NCI-H2227 treated with DMSO at 0.1 percent for 48 hours (cell line): ENCODE measurements at places on chromosomes 1 and 21.

- no peak for DNase-seq
Observed at GRCh38 chr21:38531591-38531990, 33.3 kb upstream of the ERG start.

DNA sequence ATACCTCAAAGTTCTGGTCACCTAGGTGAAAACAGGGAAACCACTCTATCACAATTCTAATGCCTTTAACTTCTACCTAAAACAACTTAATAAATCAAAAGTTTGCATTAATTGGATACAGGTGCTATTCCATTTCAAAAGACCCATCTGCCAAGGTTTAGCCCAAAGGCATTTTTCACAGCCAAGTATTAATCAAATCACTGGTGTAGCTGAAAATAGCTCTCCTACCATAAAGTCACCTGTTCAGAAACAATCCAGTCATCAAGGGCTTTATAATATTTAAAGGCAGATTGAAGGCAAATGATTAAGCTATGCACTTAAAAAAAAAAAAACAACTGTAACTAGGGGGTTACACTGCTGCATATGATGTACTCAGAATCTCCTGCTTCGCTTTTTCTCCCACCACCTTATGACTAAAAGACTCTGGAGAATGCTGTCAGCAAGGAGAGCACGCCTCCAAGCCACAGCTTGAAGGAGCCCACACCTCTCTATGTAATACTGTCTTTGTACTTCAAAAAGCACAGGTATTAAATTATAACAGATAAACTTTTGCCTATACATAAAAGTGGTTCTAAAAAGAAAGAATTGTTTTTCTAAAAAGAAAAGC, 20.5 kb downstream of the KIAA0319L start:
- no peak for DNase-seq

DNA sequence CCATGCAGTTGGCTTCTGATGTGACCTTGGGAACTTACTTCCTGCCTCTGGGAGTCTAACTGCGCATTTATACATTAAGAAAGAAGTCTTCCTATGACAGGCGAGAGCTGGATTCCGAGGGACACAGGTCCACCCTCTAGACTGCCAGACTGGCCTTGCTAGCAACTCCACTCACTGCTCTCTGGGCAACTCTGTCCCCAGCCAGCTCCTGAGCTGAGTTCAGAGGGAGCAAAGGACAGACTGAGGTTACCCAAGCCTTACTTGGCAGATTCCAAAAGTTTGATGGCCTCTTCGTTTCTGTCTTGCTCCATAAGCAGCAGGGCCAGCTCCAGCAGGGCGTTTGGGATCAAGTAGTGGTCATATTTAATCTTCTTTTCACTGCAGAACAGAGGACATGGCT, 41.8 kb downstream of the TTC39A start:
- DNase-seq: no peak

GRCh38 chr1:27778056-27778455, 5.0 kb downstream of the STX12 start:
- no peak for DNase-seq

DNA sequence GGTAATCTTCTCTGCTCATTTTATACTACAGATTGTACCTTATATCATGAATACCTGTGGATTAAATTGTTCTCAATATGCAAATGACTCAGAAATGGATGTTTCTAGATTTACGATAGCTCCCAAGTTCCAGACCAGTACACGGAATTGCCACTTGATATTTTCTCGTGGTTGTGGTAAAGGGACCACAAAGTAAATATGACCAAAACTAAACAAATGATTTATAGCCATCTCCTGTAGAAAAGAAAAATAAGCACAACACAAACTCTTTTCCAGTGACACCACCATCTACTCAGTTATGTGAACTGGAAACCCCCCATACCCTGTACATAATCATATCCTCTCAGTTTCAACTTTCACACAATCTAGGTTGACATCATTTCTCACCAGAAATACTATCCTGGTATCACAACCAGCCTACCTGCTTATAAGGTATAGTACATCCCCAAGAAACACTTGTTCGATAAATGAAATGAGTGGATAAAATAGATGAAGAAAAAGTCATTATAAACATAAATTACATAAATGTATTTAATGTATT, 172.3 kb downstream of the ADGRL4 start:
- no peak for DNase-seq

DNA sequence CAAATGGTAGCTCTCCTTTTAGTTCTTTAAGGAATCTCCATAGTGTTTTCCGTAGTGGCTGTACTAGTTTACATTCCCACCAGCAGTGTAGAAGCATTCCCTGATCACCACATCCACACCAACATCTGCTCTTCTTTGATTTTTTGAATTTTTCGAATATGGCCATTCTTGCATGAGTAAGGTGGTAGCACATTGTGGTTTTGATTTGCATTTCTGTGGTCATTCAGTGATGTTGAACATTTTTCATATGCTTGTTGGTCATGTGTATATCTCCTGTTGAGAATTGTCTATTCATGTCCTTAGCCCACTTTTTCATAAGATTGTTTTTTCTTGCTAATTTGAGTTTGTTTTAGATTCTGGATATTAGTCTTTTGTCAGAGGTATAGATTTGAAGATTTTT, 84.6 kb upstream of the B3GALT2 start:
- no peak for DNase-seq

DNA sequence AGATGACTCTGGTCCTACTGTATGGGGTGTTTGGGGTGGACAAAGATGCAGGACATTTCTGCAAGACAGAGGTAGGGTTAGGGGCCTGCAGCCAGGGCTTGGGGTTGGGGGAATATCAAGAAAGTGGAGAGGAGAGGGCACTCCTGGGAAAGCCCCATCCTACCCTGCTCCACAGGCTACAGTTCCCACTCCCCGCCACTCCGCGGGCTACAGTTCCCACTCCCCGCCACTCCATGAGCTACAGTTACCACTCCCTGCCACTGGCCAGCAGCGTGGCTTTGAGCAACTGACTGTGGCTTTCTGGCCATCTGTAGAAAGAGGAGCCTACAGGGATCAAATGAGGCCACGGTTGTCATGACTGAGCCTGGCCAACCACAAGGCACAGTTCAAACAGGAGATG, 93.8 kb upstream of the GRIK3 start:
- DNase-seq: no peak

GRCh38 chr21:32360401-32360975, 32.3 kb downstream of the URB1 start:
- no peak for DNase-seq

GRCh38 chr1:57091642-57092041, 125.8 kb upstream of the C8B start:
- no peak for DNase-seq

GRCh38 chr1:159008744-159009188, 941 bp upstream of the IFI16 start:
- no peak for DNase-seq

- DNase-seq: no peak
Observed at GRCh38 chr1:163072658-163073057, 3.5 kb downstream of the RGS4 start.

DNA sequence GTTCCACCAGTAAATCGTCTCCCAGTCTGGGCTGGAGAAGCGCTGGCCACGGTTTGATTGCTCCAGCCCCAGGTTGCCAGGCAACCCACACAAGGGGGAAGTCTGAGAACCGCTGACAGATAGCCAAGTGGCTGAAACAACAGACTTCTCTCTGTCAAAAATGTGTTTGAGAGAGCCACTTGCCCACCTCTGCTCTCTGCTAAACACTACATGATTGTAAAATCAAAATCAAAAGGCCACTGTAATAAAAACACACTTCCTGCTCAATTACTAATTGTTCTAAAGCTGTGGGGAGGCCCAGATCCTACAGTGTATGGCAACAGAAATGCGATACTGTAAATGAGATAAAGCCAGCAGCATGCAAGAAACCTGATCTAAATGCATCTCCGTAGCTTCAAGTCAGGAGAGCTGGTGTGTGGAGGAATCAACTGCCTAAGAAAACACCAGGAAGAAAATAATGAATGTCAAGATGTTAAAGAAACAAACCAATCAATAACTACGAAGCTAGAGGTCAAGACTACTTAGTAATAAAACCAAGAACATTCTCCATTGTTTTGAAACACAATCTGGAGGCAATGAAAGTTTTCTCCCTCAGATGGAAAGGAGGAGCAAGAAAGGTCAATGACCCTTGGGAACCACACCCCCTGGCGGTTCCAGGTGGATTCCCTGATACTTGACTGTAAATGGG, 121.2 kb downstream of the SLC45A1 start:
- DNase-seq: peak; percentile 81
